ENCODE measurements at places on chromosomes 12 and 14. TPM values are rescaled to one million over a fixed set of nuclear protein-coding genes. Genes with fewer than 3 reads are reported as not detected.

DNA sequence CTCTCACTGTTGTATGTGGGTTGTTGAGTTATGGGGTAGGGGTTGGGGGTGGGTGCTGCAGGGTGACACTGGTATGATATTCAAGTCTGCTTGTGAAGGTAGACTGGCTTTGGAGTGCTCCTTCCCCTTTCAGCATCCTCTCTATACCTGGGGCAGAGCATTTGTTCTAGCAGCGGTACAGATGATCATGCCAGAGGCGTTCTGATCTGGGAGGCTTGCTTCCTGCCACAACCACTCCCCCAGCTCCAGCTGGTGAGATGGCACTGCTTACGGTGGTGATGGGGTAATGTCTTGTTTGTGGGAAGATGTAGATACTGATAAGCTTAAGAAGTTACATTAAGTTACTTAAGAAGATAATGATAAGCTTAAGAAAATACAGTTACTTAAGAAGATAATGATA, 131.8 kb downstream of the ERC1 start:
- no peak for DNase-seq

- DNase-seq = no peak
Observed at GRCh38 chr14:33936391-33936790, 14.5 kb downstream of the EGLN3 start.

DNA sequence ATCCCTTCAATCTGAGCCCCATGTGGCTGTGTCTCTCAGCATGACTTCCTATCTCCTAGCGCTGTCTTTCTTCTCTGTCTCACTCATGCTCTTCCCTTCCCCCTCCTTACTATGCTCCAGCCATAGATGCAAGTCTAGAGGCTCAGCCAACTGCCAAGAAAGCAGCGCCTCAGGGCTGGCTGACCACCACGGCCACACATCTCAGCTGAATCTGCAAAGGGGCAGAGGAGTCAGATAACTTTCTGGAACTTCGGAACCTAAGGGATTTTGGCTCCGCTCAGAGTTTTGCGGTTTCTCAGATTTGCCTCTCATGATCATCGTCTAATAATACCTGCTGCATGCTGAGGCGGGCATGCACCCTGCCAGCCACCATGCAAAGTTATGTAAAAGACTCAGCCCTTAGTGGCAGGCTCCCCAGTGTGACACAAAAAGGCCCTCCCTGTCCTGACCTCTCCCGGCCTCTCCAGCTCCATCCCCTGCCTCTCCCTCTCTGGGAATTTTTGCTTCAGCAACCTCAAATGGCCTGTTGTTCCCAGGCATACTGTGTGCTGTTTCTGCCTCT, 5.0 kb upstream of the FGF6 start:
- no peak for DNase-seq

- no peak for DNase-seq
Observed at GRCh38 chr12:60644076-60644475, 1048.2 kb downstream of the SLC16A7 start.

GRCh38 chr14:70032447-70032846, 153.2 kb downstream of the SMOC1 start:
- DNase-seq = no peak

DNA sequence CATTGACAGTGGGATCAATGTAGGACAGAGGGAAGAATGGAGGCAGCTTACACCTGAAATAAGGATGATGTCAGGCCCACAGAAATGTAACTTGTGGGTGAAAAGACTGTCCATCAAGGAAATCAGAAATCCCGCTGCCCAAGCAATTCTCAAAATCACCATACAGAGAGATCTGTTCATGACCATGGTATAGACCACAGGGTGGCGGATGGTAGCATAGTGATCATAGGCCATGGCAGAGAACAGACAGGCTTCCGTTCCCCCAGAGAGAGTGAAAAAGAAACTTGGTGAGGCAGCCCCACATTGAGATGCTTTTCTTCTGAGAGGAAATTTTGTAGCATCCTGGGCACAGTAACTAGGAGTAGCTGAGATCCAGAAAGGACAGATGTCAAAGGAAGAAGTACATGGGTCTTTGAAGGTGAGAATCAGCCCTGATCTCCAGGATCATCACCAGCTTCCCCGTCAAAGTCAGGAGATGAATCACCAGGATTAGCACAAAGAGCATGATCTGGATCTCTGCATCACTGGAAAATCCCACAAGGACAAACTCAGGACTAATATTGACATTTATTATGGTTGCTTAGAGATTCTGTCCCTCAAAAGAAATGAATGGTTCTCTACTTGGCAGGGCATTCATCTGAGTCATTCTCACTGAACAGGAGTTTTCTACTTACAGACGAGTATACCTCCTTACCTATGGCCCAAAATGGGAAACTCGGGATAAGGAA, 5.5 kb upstream of the ZNF641 start:
- no peak for DNase-seq

DNA sequence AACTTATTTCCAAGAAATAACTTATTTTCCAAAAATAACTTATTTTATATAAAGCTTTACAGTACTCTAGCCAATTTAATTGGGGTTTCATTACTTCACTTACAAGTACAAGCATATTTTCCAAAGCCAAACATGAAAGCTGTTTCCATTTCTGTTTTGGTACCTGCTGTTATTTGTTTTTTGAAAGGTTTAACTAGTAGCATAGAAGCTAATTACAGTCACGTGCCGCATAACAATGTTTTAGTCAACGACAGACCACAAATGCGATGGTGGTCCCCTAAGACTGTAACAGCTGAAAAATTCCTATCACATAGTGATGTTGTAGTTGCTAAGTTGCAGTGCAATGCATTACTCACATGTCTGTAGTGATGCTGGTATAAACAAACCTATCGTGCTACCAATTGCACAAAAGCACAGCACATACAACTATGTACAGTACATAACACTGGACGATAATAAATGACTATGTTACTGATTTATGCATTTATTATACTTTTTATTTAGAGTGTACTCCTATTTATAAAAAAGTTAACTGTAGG, 21.7 kb downstream of the PTPN21 start:
- no peak for DNase-seq

GRCh38 chr12:131012279-131013069, 58.8 kb downstream of the ADGRD1 start:
- no peak for DNase-seq

GRCh38 chr12:119036878-119037825, 55.8 kb downstream of the SRRM4 start:
- no peak for DNase-seq

- DNase-seq = no peak
Observed at GRCh38 chr12:9077152-9078031, 38.3 kb downstream of the A2M start.

- no peak for DNase-seq
Observed at GRCh38 chr12:112850383-112850782, 56.4 kb upstream of the OAS1 start.

- no peak for DNase-seq
Observed at GRCh38 chr12:132309596-132310086, 19.7 kb downstream of the GALNT9 start.

DNA sequence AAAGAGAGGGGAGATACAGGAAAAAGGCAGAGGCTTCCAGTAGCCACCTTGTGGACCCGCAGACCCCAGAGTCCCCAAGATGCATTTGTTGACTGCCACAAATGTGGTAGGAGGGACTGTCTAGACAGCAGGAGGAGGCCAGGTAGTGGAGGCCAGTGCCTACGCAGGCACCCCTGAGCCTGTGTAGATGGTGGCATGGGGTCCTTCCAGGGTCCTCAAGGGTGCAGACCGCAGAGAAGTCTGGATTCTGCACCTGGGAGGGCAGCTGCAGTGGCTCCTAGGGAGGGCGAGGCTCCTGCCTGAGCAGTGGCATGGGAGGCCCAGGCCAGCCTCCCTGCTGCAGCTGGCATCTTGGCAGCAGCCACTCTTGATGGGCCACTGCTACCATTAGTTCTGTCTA, 119.7 kb downstream of the NTS start:
- no peak for DNase-seq

- DNase-seq = no peak
Observed at GRCh38 chr12:64767495-64767894, 8.3 kb upstream of the GNS start.

Gene LIN7A
- total RNA-seq = 1.3 TPM

Gene GPRC5D
- not detected for total RNA-seq

Gene DNAI7
- total RNA-seq = not detected

Gene FOXA1
- total RNA-seq = 8.2 TPM

Gene ACSM4
- total RNA-seq = not detected

Gene NOPCHAP1
- total RNA-seq = 10.5 TPM

Gene KLRD1
- total RNA-seq = 1.5 TPM

Gene PZP
- total RNA-seq = not detected

Gene SPIC
- not detected for total RNA-seq

Gene HRK
- 3.5 TPM for total RNA-seq

Gene KLHDC1
- 1.9 TPM for total RNA-seq

Measured in kidney epithelial cell (primary cell).